ENCODE measurements at places on chromosomes 2 and 18.

- DNase-seq, result no peak
These were observed 59.0 kb upstream of the UPP2 start for GRCh38 chr2:158042666-158043065.

- DNase-seq, result peak; percentile 65
These were observed 5.9 kb upstream of the POMC start for GRCh38 chr2:25174192-25174861.

- no peak for DNase-seq
These were observed 311.2 kb downstream of the OSR1 start for GRCh38 chr2:19046986-19047780.

- DNase-seq, result no peak
These were observed 154.8 kb downstream of the TGIF1 start for GRCh38 chr18:3604498-3605408.

GRCh38 chr2:36459725-36460137, 104.2 kb downstream of the CRIM1 start:
- no peak for DNase-seq

- no peak for DNase-seq
These were observed 154.1 kb upstream of the ZNF804A start for GRCh38 chr2:184444217-184444616.

GRCh38 chr2:29463181-29463900, 348.1 kb downstream of the CLIP4 start:
- DNase-seq, result no peak

- DNase-seq, result no peak
These were observed 110.4 kb downstream of the CDC42EP3 start for GRCh38 chr2:37560863-37561614.

DNA sequence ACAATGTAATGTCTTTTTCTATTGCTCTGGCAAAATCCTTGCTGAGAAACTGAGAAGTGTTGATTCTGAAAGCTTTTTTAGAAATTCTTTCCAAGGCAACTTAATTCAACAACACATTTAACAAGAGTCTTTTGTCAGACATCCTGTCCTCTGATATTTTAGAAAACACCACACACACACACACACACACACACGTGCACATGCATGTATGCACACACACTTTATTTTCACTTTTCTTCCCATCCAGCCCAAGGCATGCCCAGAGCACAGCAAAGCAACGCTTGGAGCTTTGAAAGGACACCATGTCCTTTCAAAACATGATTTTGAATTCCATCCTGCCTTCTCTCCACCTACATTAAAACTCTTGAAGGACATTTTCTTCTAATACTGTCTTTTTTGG, 116.1 kb downstream of the ATL2 start:
- no peak for DNase-seq

- no peak for DNase-seq
These were observed 20.3 kb downstream of the NRP2 start for GRCh38 chr2:205702576-205702975.

- no peak for DNase-seq
These were observed 165.2 kb upstream of the COL3A1 start for GRCh38 chr2:188808947-188809355.

GRCh38 chr2:48771241-48772014, 15.9 kb upstream of the LHCGR start:
- no peak for DNase-seq
